ENCODE measurements at places on chromosomes 1 and 21.

DNA sequence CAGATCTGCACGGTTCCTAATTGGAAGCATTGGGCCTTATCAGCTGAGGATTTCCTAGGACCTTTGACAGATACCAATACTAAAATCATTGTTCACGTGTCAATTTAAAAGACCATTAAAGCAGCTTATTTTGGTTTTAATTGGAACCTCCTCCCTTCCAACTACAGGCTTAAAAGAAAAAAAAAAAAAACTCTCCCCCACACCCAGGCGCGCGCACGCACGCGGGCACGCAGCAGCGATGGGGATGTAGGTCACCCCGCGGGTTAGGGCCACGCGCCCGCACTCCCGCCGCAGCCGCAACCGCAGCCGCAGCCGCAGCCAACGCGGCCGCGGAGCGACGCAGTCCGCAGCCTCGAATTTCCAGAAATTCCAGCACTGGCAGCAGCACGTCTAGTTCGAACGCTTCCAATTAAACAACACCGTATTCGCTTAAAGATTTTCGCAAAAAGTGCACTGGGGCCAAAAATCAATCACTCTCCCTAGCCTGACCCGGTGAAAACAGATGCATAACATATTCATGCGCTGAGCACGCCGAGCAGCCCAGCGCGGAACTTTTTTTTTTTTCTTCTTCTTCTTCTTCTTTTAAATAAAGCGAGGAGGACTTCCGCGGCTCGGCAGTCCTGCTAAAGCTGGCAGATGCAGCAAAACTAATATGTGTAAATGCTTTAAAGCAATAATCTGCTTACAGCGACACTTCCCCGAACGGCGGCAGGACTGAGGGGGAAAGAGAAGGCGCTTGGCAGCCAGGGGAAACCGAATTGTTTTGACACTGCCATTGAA lies 13.3 kb upstream of the BARHL2 start:
- no peak for DNase-seq

- DNase-seq, result peak; percentile 97
Observed at GRCh38 chr1:221718381-221719277, 23.3 kb downstream of the DUSP10 start.

GRCh38 chr1:62210960-62211359 lies 16.3 kb downstream of the L1TD1 start:
- DNase-seq, result peak; percentile 6

GRCh38 chr1:167152192-167152876 lies 58.5 kb downstream of the STYXL2 start:
- DNase-seq, result no peak

DNA sequence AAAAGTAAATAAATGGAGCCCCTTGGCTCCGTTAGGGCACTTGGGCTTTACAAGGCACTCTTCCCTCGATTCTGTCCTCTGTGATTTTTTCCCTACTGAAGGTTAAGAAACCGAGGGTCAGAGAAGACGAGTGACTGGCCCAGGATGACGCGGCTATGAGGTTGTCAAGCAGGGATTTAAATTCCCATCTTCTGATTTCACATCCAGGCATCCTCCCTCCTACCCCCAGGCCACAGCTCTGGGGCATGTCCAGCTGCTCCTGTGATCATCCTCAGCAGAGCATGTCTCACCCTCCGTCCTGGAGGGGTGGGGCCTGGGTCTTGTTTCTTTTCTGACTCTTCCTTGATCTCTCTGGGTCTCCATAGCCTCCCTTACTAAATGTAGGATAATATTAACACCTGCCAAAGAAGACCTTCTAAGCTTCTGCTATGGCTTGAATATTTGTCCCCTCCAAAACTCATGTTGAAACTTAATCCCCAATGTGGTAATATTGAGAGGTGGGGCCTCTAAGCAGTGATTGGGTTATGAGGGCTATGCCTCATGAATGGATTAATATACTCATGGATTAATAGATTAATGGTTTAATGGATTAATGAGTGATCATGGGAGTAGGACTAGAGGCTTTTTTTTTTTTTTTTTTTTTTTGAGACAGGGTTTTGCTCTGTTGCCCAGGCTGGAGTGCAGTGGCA lies 4.6 kb downstream of the CRYBG2 start:
- DNase-seq, result peak; percentile 79

DNA sequence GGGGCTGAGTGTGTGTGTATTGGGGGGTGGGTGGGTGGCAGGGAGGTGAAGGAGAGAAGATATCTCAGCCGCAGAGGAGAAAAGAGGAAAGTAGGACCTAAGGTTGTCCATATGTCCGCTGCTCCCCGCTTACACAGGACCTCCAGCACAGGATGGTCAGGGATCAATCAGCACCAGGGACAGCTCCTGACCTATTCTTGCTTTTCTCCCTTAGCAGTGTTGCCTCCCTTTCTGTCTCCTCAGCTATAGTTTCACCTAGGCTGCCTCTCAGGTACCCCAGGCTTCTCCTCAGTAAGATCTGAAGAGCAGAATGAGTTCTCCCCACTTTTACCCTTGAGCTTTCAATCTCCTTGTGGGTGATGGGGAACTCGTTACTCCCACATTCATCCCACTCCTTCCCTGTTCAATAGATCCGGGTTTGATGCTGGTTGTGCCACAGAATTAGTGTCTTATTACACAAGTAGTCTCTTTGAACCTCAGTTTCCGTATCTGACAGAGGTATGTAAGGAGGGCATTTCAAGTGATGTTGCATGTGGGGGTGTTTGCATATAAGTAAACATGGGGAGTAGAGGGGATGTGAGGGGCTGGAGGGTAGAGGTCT lies 1.4 kb upstream of the DPH2 start:
- peak; percentile 46 for DNase-seq

DNA sequence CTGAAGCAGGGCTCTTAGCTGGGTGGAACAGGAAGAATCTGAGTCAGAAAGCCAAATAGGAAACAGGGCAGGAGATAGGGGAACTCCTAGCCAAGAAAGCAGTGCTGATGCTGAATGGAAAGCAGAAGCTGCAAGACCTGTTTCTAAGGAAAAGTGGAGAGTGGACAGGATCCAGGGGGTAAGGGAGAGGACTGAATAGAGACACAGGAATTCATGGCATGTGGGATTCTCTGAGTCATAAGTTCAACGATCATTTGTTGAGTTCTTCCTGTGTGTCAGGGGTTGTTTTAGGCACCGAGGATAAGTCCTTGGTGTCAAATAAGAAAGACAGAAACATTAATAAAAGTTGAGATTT lies 153.8 kb upstream of the FGGY start:
- DNase-seq, result peak; percentile 99

GRCh38 chr1:202577381-202577780 lies 132.9 kb downstream of the SYT2 start:
- peak; percentile 42 for DNase-seq

GRCh38 chr1:55018395-55018794 lies 19.7 kb downstream of the BSND start:
- no peak for DNase-seq

DNA sequence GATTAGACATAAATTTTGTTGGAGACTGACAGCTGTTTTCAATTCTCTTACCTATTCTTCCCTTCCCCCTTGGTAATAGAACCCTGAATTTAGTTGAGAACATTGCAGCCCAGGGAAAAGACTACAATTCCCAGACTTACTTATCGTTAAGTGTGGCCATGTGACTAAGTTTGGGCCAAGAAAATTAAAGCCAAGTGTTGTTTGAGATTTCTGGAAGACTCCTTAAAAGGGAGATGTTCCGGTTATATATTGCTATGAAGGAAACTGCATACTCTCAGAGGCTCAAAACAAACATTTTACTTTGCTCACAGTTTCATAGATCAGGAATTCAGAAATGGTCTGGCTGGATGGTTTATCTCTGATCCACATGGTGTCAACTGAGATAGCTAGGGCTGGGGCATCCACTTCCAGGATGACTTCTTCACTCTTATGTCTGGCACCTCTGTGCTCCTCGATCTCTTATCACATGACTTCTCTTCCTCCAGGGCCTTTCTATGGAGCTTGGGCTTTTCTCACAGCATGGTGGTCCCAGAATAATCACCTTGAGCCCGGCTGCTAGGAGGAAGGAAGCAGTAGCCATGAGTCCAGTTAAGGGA lies 22.4 kb upstream of the CD34 start:
- DNase-seq, result no peak

- no peak for DNase-seq
Observed at GRCh38 chr21:39613041-39613934, 548 bp downstream of the B3GALT5 start.

DNA sequence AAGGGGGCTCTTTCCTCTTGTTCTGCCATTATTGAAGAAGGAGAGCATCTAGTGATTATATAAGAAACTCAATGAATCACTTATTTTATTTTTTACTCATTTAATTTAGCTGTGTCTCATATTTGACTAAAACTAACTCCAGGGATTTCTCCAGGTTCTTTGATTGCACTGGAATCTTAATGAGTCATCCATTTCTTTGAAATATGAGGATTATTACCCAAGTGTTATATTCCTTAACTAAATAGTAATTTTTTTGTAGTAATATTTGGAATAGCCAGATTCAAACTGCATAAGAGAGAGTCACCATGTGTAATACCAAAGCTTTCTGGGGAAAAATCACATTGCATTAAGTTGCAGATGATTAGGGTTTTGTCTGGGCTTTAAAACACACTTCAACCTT lies 59.5 kb downstream of the NTMT2 start:
- peak; percentile 45 for DNase-seq

DNA sequence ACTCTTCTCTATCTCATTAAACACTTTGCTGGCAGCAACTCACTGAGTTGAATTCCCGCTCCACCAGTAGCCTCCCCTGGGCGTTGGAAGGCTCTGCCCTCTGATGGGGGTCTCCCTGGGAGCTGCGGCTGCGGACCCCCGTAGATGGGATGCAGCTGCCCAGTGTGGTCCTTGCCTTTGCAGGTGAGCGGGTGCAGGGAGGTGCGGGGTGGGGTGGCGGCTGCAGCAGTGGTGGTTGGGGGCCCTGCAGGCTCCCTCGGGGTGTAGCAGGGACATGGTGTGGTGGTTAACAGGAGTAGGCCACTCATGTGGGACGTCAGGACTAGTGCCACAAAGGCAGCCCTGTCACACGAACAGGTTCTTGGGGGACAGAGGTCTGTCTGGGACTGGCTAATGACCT lies 42.0 kb downstream of the GALNT2 start:
- DNase-seq, result no peak

DNA sequence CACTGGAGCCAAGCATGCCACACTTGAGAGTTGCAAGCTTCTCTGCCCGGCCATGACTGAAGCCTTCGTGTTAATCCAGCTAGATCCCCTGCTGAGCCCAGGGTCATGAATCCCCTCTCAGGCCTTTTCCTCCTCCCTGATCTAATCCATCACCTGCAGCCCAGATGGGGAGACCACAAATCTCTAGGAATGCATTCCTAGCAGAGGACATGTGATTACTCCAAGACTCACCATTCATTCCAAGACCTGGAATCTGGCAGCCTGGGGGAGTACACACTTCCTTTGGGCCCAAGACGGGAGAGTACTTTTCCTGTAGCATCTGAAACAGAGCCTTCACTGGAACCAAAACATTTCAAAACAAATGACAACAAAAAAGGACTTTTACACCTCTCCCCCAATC lies 269.3 kb upstream of the NFIA start:
- DNase-seq, result no peak

GRCh38 chr1:54857141-54857540 lies 29.9 kb downstream of the DHCR24 start:
- no peak for DNase-seq

DNA sequence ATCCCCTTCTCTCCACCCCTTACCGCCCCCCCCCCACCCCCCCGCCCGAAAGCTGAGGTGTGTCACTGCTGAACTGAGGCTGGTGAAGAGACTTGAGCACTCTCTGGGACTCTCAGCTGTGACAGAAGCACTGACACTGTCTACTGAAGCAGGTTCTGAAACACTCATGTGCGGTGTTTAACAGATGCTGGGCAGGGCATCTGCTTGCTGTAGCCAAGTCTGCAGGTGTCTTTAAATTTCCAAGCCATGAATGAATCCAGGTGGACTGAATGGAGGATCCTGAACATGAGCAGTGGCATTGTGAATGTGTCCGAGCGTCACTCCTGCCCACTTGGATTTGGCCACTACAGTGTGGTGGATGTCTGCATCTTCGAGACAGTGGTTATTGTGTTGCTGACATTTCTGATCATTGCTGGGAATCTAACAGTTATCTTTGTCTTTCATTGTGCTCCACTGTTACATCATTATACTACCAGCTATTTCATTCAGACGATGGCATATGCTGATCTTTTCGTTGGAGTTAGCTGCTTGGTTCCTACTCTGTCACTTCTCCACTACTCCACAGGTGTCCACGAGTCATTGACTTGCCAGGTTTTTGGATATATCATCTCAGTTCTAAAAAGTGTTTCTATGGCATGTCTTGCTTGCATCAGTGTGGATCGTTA lies at the start of gene GPR52:
Gene GPR52, plus strand, starts transcription at position 99 of the 665 bp plus-strand sequence. Its CDS starts 148 bp downstream, at position 247.
- DNase-seq, result no peak

DNA sequence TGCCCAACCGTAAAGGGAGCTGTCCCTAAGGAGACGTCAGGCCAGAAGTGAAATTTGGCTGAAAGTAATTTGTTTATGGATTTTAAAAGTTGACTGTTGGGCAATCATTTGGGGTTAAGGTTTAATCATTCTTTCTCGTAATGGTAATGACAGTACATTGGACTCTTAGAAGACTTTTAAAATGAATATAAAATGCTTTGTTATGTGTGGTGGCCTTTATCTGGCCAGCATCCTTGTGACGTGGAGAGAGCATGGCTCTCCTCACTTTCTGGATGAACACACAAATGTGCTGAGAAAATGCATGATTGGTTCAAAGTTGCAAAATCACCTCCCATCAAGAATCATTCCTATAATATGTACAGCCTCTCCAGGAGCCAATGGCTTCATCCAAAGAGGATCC lies 160.2 kb downstream of the DHRS3 start:
- peak; percentile 89 for DNase-seq

- DNase-seq, result peak; percentile 46
Observed at GRCh38 chr1:116127123-116127847, 16.1 kb downstream of the MAB21L3 start.

DNA sequence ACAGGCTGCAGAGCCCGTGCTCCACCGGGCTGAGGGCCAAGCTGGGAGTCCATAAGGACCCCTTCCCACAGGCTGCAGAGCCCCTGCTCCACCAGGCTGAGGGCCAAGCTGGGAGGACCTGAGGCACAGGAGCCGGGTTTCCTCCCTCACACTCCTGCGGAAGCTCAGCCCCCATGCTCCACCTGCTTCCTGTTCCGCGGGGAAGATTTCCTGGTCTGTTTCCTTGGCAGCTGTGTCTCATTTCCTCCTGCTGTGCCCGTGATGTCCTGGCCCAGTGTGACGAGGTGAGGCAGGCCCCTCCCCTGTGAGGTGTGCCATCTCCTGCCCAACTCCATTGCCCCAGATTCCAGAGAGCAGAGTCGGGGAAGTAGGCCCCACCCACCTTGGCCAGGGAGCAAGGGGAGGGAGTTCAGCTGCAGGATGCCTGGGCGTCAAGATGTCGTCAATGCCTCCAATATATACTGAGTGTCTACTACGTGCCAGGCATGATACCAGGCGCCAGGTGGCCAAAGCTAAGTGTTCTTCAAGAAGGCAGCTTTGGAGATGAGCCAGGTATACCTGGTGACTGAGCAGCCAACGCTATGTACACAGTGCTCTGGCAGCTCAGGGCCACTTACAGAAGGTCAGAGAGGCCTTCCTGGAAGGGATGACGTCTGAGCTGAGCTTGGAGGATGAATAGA lies 58.8 kb downstream of the NAV1 start:
- no peak for DNase-seq

Measured in fibroblast of mammary gland (primary cell).